ENCODE measurements at places on chromosomes 5 and 9.

- no peak for DNase-seq
These were observed 1356.2 kb downstream of the MAT2B start for GRCh38 chr5:164861610-164862009.

DNA sequence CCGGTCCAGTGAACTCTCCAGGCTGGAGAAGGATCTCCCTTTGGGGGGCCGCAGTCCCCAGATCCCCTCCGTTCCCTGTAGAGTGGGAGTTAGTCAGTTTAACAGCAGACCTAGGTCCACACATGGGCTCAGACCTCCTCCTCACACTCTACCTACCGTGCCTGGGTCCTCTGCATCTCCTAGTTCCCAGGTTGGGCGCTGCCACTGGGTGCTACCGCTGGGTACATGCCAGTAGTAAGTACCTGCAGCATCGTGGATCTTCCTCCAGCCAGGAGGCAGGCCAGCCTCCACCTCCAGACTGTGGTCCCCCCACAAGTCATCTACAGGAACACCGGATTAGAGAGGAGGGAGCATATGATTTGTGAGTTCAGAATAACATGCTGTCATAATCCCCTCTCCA is 802 bp downstream of the APBB3 start:
- no peak for DNase-seq

DNA sequence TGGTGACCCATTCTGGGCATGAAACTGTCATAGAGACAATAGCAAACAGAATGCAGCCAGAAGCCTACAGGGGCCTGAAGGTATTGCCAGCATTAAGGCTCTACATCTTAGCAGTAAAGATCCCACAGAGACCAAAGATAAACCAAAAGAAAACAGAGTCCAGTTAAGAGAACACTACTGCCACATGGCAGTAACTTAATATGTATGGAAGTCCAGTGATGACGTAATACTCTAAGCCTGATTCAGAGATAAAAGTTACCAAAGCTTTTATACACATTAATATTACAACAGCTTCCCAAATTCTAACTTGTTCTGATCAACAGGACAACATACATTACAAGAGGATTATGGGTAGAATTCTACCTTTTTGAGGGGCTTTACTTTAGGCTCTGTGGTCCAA is 371.5 kb downstream of the PRELID2 start:
- DNase-seq: no peak

GRCh38 chr5:133990396-133990795 is 14.4 kb downstream of the VDAC1 start:
- no peak for DNase-seq

DNA sequence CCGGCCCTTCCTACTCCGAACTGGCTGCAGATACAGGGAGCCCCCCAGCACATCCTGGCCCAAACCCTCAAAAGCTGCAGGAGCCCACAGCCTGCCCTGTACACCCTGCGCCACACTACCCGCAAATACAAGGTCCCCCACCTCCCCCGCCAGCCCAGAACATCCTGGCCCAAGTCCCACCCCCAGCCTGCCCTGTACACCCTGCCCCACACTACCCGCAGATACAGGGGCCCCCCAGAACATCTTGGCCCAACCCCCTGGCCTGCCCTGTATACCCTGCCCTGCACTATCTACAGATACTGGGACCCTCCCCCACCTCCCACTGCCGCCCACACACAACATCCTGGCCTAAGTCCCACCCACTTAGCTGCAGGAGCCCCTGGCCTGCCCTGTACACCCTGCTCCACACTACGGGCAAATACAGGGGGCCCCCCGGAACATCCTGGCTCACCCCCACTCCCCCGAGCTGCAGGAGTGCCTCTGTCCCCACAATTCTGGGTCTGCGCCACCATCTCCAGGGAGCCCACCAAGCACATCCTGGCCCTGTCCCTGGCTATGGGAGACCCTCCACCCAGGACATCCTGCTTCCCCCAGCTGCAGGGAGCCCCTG is 8.3 kb downstream of the LPCAT1 start:
- no peak for DNase-seq

DNA sequence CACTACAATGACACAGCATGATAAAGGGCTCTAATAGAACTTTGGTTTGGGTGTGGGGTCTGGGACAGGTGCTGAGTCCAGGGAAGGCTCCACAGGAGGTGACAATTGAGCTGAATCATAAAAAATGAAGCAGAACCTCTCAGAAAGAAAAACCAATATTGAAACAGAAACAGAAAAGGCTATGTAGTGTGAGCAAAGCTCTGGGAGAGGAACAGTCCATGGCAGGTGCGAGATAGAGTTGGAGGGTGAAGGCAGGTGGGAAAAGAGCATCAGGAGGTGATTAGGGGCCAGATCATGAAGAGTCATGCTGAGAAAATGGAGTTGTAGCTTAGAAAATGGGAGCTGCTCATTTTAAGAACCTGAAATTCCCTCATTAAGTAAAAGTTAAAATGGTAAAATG is 164.9 kb downstream of the KCTD16 start:
- DNase-seq: no peak

DNA sequence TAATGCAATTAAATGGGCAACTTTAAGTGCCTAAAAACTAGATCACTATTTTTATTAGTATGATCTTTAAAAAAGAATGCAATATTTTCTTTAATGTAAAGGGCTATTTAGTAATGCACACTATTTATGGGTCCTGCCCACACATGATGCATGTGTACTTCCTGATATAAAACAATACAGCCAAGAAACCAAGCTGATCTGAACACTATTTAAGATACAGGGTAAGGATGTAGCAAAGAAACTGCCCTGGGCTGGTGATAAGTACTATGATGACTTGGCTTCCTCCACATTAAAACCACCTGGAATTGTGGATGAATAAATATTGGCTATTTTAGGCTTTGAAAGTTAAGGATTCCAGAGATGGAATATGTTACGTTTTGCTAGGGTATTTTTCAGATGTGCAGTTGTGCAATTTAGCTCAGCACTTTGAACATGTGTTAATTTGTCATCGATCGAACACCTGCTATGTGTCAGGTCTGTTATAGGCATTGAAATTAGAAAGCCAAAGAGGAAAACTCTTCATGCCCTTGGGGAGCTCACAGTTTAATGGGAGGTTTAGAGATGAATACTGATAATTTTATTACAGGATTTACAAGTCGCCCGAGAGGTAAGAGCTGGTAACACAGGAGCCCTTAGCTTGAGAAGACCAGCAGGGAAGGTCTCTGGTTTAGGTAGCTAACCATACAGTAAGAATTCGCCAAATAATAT is 276.7 kb downstream of the PLK2 start:
- DNase-seq: no peak

GRCh38 chr5:33816791-33817190 is 75.0 kb downstream of the ADAMTS12 start:
- DNase-seq: no peak

- no peak for DNase-seq
These were observed 45.6 kb downstream of the COL15A1 start for GRCh38 chr9:98989036-98990000.

GRCh38 chr9:94693485-94694204 is 32.9 kb upstream of the AOPEP start:
- DNase-seq: no peak

DNA sequence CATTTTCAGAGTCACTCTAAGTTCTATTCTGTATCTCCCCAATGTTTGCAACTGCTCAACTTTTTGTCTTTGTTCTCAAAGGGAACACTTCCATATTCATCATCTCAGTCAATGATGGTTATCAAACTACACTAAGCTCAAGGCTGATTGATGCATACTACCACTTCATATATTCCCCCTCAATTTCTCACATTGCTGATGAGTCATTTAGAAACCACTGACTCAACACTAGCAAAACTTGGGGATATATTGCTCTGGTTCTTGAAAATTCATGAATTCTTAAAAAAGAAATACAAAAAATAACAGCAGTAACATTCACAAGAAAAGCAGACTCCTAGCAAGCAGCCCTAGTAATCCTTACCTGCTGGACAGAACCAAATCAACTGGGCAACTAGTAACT is 52.2 kb downstream of the ABHD17B start:
- DNase-seq: no peak

DNA sequence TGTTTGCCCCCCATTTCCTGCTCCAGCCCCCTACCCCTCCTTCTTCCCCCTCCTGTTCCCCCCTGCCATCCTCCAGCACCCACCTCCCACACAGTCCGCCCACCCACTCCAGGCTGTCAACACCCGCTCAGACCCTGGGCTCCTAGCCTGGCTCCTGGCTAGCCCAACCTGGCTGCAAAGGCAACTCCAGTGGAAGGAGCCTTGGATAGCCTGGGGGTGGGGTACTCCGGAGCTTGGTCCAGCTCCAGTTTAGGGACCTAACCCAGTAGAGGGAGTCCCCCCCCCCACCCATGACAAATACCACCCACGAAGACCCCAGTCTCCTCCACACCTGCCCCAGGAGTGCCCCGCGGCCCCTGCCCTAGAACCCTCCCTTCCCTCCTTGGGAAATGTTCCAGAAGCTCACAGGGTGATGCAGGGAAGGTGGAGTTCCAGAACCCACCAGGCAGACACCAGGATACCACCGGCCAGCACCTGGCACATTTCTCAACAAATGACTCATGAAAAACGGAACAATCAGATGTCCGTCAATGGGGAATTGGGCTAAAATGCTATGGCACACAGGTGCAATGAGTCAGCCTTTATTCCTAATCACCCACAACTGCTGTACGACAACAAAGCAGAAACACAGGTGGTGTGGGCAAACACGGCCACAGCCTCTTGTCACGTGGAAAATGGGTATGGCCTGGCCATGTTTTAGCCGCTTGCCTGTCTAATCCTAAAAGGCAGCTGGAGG is 901 bp upstream of the SLC12A7 start:
- no peak for DNase-seq

GRCh38 chr5:18152671-18153070 is 518.4 kb downstream of the TAF11L14 start:
- no peak for DNase-seq

- no peak for DNase-seq
These were observed 47.7 kb upstream of the TEX48 start for GRCh38 chr9:114729706-114730105.

GRCh38 chr5:66757219-66757833 is 161.1 kb downstream of the MAST4 start:
- DNase-seq: peak; percentile 11

DNA sequence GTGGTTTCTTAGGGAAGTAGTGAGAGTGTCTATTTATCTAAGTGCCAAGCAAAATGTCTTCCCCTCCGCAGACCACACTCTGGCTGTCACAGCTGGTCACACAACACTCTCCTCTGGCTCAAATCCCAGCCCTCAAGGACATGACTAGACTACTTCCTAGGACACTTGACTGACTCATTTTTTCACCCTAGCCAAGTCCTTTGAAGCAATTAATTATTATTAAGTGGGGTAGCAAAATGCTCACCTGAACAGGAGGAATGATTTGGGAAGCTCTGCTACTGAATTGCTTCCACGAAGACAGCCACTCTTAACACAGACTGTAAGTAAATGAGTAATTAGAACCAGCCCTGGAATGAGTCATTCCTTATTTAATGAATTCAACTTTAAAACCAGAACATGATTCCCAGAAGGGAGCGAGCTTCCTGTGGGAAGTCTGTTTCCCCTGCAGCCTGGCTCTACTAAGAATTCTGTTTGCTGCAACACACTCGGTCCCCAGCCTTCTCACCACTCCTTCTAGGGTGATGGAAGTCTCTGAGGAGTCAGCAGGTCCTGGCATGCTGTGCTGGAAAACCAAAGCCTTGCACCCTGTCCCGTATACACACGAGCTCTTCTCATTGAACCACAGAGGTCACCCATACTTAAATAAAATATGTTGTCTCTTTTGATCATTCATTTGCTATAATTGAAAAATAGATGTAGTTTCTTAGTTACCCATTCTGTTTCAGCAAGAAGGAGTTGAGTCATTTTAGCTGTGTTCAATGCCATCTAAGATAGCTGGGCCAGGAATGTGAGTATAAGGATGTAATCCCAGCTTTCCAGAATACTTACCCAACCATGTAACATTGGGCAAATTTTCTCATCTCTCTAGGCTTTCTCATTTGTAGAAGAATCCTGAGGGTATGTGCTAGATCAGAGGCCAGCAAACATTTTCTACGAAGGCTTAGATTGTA is 218.6 kb upstream of the RASEF start:
- no peak for DNase-seq

DNA sequence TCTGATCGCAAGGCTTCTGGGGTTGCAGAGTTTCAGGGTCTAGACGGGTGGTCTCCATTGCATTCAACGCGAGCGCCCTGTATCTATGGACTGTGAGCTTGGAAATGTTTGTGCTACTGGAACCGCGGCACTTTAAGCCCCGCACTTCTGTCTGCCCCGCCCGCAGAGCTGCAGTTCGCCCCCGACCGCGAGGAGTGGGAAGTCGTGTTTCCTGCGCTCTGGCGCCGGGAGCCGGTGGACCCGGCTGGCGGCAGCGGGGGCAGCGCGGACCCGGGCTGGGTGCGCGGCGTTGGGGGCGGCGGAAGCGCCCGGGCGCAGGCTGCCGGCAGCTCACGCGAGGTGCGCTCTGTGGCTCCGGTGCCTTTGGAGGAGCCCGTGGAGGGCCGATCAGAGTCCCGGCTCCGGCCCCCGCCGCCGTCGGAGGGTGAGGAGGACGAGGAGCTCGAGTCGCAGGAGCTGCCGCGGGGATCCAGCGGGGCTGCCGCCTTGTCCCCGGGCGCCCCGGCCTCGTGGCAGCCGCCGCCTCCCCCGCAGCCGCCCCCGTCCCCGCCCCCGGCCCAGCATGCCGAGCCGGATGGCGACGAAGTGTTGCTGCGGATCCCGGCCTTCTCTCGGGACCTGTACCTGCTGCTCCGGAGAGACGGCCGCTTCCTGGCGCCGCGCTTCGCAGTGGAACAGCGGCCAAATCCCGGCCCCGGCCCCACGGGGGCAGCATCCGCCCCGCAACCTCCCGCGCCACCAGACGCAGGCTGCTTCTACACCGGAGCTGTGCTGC is 1.0 kb downstream of the ADAMTS19 start:
- DNase-seq: no peak

- DNase-seq: no peak
These were observed 236.6 kb downstream of the GADD45G start for GRCh38 chr9:89841456-89841855.

GRCh38 chr5:149745-150485 is 41.4 kb upstream of the LRRC14B start:
- no peak for DNase-seq

GRCh38 chr5:41509399-41510175 is 814 bp downstream of the PLCXD3 start:
- DNase-seq: no peak

DNA sequence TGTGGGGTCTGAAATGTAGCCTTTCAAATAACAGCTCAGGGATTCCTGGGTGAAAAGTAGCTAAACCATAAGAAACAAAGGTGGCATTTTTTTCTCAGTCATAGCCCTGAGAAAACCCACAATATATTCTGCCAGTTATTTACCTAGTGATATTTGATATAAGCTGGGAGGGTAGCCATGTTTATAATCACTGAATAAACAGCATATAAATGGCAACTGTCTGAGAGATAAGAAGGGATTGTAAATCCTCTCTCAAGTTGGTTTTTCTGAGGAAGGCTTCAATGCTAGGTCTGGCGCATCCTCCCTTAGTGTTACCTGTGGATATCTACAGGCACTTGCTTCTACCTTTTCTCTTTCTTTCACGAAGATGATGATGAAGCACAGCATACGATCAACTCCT is 1080.5 kb upstream of the DMAC1 start:
- DNase-seq: no peak

DNA sequence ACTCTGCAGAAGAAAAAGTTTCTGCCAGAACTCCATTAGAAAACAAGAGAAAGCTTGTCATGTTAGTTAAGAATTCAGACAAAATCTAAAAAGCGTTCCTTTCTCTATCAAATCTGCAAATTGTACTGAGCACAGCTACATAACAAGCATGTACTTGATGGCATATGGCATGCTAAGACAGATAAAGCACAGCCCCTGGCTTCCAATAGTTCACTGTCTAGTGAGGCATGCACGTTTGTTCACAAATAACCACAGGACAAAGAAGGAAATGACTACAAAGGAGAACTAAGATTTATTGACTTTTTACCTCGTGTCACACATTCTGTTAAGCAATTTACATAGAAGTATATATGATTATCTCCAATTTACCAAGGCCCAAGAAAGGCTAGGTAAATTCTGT is 518.2 kb upstream of the TLE4 start:
- DNase-seq: no peak
